ENCODE measurements at places on chromosomes 13 and 19. TPM values are rescaled to one million over a fixed set of nuclear protein-coding genes. Genes with fewer than 3 reads are reported as not detected.

GRCh38 chr19:661427-662196 lies 1.4 kb downstream of the RNF126 start:
- no peak for DNase-seq

GRCh38 chr19:12247644-12248222 lies 47.0 kb downstream of the ZNF44 start:
- no peak for DNase-seq

- DNase-seq = no peak
These were observed 27.1 kb downstream of the ONECUT3 start for GRCh38 chr19:1780272-1780958.

GRCh38 chr13:78701383-78701782 lies 42.4 kb upstream of the OBI1 start:
- no peak for DNase-seq

GRCh38 chr13:106534639-106535551 lies 567 bp downstream of the EFNB2 start:
- DNase-seq = no peak

GRCh38 chr19:54532528-54532927 lies 29.9 kb downstream of the LAIR2 start:
- no peak for DNase-seq

DNA sequence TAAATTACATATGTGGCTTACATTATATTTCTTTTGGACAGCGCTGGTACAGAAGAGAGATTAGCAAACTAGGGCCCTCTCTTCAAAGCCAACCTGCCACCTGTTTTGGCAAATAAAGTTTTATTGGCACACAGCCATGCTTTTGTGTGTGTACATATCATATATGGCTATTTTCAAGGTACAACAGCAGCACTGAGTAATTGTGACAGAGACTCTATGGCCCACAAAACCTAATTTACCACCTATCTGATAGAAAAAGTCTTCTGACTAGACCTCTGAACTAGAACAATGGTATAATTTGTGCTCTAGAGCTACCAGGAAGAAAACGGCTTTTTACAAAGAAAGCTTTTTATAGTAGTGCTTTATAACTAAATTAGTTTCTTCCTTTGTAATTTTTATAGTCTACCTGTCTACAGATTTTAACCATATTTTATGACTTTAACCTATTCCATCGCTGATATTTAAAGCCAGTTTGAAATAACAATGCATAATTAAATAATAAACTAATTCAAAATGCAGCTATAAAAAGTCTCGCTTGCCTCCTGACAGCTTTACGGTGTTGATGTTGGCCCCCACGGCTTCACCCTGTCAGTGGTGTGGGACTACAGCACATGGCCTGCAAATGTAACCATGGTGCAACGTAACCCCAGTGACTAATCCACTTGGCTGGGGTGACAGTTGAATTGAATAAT lies 17.7 kb upstream of the DPY19L3 start:
- no peak for DNase-seq

- no peak for DNase-seq
These were observed 754 bp downstream of the MAMSTR start for GRCh38 chr19:48718711-48719231.

DNA sequence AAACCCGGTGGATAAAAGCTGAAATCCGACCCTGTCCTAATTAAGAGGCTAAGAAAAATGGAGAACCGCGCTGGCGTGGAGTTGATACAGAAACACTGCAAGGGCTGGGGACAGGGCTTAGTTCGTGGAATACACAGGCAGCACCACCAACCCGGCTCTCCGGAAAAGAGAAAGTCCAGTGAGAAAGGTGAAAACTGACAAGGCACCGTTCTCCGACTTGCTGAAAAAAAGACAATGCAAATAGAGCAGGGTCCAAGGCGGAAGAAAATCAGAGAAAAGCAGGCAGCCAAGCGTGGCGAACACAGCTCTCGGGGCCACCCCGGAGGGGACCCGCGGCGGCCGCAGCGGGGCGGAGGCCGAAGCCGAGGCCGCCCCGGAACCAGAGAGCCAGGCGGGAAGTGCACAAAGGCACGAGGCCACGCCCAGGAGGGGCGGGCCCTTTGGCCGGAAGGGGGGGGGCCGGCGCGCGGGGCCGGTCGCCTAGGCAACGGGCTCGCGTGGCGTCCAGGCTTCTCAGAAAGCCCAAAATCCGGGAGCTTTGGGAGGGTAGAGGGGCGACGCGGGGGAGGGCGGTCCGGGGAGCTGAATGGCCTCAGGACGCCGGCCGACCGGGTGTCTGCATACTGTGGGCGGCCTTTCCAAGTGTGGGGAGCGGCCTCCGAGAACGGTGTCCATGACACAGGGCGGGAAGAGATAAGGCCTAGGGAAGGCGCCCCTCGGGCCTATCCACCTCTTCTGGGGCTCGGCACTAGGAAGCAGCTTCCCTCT lies 1.2 kb upstream of the ING1 start:
- DNase-seq = no peak

GRCh38 chr13:90552702-90553101 lies 794.8 kb upstream of the MIR17HG start:
- DNase-seq = no peak

- DNase-seq = peak; percentile 9
These were observed 36.7 kb downstream of the ZAR1L start for GRCh38 chr13:32278426-32278825.

DNA sequence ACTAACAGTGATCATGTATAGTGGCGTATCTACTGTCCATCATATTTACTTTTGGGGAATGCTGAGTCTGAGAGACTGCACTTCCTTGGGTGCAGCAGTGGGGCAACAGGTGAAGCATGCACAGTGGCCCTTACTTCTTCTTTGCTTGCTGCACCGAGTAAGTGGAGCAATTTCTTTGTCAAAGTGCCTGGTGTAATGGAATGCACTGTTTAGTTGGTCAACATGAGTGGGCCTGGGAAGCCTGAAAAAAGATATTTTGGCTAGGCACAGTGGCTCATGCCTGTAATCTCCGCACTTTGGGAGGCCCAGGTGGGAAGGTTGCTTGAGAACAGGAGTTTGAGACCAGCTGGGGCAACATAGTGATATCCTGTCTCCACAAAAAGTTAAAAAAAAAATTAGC lies 94.9 kb downstream of the OLFM4 start:
- DNase-seq = no peak

DNA sequence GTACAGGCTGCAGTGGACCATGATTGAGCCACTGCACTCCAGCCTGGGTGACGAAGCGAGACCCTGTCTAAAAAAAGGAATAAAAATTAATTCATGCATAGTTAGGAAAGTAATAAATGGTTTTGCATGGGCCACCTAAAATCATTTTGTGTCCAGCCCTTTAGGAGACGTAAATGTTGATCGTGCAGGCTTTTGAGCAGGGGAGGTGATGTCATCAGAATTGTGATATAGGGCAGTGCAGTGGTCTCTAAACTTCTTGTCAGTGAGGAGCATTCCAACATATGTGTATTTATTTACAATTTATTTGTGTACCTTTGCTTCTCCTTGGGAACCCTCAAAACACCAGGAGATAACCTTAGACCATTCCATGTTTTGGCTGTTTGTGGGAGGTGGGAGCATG lies 3.0 kb downstream of the SMARCA4 start:
- DNase-seq = no peak

GRCh38 chr19:29266603-29267002 lies 53.7 kb upstream of the UQCRFS1 start:
- DNase-seq = no peak

DNA sequence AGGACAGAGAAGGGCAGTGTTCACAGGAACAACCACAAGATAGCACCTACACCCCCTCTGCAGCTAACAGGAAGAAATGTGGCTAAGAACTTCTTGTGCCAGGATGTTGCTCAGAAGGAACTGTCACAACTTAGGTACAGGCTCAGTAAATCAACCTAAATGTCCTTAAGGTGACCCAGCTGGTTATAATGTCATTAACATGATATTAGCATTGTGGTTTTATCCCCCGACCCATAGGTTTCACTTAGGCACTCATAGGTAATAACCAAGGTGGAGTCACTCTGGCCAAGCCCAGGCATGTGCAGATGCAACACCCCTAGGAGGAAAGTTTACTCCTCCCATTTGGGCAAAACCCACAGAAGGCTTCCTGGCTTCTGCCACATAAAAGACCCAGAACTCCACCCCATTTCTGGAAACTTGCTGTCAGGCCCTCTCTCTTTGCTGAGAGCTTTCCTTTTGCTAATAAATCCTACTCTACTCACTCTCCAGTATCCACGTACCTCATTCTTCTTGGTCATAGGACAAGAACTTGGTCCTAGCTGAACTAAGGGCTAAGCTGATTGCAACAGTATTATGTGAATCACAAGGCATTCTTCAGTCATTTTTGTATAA lies 951.3 kb downstream of the SLITRK5 start:
- DNase-seq = no peak

GRCh38 chr13:24459234-24459633 lies 53.3 kb downstream of the PARP4 start:
- peak; percentile 22 for DNase-seq

DNA sequence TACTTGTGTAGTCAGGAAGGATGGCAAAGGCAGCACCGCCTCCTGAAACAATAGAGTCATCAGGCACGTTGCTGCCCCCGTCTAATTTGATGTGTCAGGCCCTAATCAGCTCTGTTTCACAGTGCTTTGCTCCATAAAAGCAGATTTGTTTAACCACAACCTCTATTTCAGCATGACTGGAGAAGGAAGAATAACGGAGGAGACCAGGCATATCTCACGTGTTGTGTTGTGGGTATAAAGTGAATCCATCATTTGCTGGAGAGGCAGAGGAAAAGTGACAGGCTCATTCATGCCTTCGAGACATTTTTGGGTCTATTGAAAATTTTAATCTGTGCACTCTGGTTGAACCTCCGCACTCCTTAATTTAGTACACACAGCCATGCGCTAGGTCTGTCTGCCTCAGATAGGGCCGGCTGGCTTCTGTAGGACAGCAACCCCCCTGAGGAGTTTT lies 940.4 kb upstream of the SLC10A2 start:
- no peak for DNase-seq

DNA sequence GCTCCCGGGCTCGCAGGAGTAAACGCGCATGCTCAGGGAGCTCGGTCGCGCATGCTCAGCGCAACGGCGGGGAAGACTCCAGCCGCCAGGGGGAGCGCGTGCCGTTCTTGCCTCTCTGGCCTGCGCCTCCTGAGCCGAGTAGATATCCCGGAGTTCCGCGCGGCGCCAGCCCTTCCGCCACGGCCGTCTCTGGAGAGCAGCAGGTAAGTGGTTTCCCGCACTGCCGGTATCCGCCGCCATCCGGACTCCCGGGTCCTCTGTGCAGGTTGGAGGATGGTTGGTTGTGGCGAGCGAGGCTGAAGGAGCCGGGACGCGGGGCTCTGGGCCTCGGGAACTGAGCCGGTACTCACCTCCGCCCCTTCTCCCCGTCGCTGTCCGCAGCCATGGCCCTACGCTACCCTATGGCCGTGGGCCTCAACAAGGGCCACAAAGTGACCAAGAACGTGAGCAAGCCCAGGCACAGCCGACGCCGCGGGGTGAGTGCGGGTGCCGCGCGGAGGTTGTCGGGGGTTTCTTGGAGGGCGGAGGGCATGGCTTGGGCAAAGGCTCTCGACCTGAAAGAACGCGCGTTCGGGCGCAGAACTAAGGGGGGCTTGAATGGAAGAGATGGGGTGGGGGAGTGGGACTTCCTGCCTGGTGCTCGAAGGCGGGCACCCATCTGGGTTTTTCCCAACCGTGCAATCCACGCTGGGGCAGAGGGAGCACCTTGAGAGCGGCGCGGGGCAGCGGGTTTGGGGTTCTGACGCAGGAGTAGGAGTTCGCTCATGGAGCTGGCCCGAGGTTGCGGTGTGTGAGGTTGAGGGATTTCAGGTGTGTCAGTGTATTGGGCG lies at the start of gene RPL36:
Gene RPL36, plus strand, starts transcription at position 171 of the 830 bp plus-strand sequence. Its CDS starts 213 bp downstream, at position 384.
- DNase-seq = peak; percentile 81

TEKTIP1 gene
- polyA plus RNA-seq = not detected

CATSPERD gene
- not detected for polyA plus RNA-seq

CCDC61 gene
- polyA plus RNA-seq = 8.4 TPM

DMKN gene
- 1.0 TPM for polyA plus RNA-seq
